ENCODE measurements at places on chromosomes 12 and 14.

DNA sequence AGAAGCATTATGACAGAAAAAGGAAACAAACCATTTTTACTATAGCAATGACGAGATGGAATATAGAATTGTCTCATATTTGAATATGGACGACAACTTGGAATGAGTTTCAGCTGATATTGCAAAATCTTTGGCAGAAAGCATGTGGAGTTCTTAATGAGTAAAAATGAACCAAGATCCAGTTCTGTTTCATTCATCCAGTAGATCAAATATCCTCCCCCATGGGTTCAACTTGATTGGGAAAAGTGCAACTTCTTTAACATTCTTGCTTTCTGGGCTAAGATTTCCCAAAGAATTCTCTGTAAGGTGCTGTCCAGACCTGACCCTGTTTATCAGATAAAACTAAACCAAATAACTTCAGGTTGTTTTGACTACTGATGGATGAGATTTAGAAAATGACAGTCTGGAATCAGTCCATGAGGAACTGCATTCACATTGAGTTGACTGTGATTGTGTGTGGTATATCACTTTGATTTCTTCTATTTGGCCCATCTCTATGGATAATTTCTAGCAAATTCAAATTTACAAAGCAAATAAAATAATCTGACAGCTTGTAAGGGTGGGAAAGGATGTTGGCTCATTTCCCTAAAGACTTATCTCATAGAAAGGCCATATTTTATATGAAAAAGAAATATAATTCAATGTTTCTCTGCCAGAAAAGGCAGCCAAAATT is 267.4 kb downstream of the ADAMTS20 start:
- no peak for DNase-seq

DNA sequence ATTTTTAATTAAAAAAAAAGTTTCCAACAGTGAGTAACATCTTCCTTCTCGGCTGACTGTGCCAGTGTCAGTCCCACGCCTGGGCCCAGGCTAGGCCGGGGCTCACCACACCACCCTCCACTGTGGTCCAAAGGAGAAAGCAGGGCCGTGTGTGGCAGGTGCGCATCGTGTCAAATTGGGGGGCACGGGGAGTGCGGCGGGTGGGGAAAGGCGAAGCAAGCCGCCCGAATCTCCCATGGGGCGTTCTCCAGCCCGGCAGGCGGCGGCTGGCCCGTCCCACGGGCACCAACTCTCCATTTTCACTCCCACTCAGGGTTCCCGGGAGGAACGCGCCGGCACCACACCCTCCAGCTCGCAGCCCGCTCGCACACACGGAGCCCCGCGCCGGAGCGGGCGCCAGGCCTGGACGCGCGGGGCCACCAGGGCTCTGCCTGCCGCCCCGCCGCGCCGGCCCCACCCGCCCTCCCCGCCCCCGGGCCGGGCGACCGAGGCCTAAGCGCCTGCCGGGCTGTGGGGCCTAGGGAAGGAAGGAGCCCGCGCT is 604 bp downstream of the EEA1 start:
- DNase-seq, result peak; percentile 64

DNA sequence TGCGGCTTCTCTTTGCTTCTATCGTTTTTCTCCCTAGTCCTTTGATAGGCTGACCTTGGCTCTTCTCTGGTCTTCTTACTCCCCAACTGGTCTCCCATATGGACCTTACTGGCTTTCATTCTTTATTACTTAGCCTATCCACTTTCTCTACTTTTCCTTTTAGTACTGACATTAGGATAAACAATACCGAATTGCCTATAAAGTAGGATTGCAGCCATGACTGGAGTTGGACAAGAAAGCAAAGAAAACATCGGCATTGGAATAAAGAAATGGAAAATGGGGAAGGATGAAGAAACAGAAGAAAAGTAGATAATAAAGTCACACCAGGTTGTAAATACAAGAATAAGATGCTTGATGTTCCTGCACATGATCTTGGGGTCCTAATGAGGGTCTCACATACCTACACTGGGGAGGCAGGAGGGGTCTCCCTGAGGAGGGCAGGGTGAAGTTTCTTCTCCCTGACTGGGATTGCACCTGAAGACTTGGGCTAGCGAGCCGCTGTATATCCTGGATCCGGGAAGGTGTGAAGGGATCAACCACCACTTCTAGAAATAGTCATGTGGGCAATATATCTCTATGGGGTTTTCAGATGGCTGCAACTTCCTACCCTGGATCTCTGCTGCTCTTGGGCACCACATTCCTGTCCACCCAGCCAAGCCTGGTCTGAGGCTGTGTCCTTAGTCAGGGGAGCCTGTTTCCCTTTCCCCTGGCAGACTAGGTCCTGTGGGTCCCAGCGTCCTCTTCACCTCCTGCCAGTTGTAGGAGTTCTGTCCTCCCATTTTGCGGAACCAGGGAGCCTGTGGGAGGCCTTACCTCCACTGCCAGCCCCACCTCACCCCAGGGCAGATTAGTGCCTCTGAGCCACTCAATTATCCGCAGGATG is 13.1 kb downstream of the NKX2-1 start:
- DNase-seq, result no peak

DNA sequence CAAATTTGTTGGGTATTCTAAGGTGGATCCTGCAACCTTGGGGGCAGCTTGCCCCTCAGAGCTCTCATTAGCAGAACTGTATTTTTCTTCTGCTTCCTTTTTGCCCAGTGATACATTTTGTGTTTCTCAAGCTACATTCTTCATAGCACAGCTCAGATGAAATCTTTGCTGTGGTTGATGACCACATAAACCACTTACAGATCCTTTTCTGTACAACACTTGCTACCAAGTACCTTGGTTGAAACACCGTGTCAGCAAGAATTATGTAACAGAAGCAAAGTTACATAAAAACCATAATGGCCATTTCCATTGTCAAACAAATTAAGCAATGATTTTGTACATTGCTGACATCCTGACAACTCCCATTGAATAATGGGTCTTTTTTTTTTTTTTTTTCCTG is 9.7 kb upstream of the PLBD1 start:
- DNase-seq, result no peak

- no peak for DNase-seq
Observed at GRCh38 chr14:93107453-93107852, 8.3 kb downstream of the ITPK1 start.

- peak; percentile 38 for DNase-seq
Observed at GRCh38 chr12:111174251-111174960, 194.5 kb downstream of the PHETA1 start.

DNA sequence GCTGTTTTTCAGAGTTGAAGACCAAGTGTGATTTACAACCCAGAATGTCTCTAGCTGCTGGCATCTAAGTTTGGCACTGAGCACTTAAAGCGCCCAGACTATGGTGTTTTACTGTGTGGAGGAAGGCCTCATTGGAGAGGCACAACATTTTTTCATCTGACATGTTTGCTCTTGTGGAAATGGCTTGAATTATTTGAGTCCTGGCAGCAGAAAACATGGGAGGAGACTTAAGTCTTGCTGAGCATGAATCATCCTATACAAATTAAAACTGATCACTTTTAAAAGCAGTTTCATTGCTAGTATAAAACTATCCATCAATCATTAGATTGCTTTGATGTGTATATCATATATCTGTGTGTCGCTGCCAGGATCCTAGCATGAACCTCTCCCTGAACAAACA is 85.9 kb upstream of the REP15 start:
- DNase-seq, result no peak

- peak; percentile 45 for DNase-seq
Observed at GRCh38 chr14:69153873-69154270, 953 bp upstream of the DCAF5 start.

- no peak for DNase-seq
Observed at GRCh38 chr12:110590806-110591326, 7.7 kb upstream of the PPTC7 start.

All from K562 (cell line).